Kidney epithelial cell (primary cell): ENCODE measurements at places on chromosomes 4 and X. TPM values are rescaled to one million over a fixed set of nuclear protein-coding genes. Genes with fewer than 3 reads are reported as not detected.

SPANXB1 gene
- total RNA-seq = not detected in 2 replicates

RAB41 gene
- total RNA-seq = not detected in 2 replicates

FSTL5 gene
- total RNA-seq = not detected in 2 replicates

MAOB gene
- total RNA-seq = 0.89 and 1.1 TPM in 2 replicates

MED28 gene
- total RNA-seq = 8.9 and 11.4 TPM in 2 replicates

GABRG1 gene
- total RNA-seq = not detected in 2 replicates

NDUFC1 gene
- total RNA-seq = 26.7 and 36.8 TPM in 2 replicates

TRIM2 gene
- 80.3 and 83.2 TPM in 2 replicates for total RNA-seq
